ENCODE measurements at places on chromosomes 2 and 18. TPM values are rescaled to one million over a fixed set of nuclear protein-coding genes. Genes with fewer than 3 reads are reported as not detected.

DNA sequence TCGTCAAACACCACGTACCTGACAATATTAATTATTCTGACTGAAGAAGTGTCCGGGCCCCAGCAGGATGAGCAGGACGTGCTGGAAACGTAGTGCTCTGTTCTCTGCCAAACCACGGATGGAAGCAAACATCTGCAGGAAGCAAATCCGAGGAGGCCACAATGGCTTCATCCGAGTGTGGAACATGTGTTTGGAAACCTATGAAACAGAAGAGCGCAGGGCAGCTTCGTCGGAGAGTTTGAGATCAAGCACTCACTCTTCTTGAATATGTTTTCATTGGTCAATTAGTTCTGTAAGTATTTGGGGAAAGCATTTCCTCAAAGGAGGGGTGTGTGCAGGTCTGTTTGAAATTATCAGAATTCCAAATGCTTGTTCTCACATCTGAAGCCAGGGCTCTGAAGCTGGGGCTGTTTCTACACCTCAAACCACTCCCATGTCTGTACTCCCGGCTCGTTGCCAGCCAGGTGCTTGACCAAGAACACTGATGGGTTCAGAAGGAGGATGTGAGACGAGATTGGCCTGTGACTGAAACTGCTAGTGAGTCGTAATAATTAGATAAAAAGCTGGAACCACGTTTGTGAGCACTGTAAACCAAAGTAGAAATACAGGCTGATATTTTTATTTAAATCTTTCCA, 356.6 kb upstream of the SALL3 start:
- no peak for DNase-seq

GRCh38 chr2:54687595-54688152, 35.8 kb upstream of the EML6 start:
- no peak for DNase-seq

The SERPINB10 gene
- total RNA-seq = 0.27 TPM

The SKOR2 gene
- total RNA-seq = not detected

The CLEC4F gene
- not detected for total RNA-seq

- no peak for DNase-seq
These were observed 40.3 kb downstream of the METTL8 start for GRCh38 chr2:171393487-171393886.

- no peak for DNase-seq
These were observed 69.0 kb upstream of the DLGAP1 start for GRCh38 chr18:4524096-4524495.

DNA sequence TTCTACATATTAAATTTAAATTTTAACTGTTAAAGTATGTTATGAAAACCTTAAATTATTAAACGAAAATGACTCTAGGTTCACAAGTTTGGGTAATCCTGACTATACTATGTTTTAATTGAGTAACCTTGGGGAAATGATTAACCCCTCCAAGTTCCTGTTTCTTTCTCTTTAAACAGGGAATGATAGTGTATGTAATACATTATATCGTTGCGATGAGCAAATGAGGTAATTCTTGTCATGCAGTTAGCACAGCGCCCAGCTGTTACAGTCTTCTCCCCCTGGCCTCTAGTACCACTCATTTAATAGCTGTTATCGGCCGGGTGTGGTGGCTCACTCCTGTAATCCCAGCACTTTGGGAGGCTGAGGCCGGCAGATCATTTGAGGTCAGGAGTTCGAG, 80.4 kb downstream of the MTA3 start:
- no peak for DNase-seq

DNA sequence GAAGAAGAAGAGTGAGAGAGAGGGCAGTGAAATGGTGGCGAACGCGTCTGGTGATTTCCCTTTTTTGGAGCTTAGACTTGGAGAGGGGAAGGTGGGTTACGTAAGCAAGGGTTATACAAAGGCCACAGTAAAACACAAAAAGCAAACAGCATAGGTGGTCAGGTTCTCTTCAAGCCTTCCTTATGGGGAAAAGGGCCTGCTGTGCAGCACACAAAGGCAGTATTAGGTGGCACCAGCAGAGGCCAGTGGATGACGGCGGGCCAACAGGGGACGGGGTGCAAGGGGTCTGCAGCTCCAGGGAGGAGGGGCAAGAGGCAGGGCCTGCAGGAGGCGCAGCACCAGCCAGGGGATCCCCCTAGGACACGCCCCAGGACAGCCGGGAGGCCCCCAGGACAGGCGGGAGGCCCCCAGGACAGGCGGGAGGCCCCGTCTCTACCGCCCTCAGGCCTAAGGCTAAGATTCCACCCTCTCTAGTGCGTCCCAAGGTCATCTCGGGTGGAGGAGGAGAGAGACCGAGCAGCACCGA, 32.6 kb upstream of the NPC1 start:
- no peak for DNase-seq

- no peak for DNase-seq
These were observed 170.3 kb upstream of the SPRED2 start for GRCh38 chr2:65602603-65603235.

GRCh38 chr2:209872675-209873074, 101.0 kb downstream of the UNC80 start:
- no peak for DNase-seq

DNA sequence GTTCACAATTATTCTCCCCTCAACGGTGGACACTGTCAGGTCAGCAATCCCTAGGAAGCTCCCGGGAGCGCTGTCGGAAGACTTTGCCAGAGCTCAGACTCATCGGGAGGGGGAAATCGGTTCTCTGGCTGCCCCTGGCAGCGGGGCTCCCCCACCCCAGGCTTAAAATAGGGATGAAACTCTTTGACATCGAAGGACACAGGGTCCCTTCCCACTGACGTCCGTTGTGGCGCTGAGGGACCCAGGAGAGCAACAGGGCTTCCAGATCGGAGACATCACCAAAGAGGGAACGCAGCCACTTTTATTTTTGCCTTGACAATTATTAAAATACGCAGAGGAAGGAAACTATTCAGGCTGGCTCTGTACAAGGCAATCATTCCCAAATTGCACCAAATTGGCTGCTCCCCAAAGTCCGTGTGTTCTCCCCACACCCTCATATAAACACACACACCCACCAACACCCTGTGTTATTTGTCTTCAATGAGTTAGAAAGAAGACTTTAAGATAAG, 249.0 kb downstream of the CDH20 start:
- no peak for DNase-seq

GRCh38 chr2:239943991-239944631, 81.0 kb downstream of the NDUFA10 start:
- DNase-seq = no peak

The HMSD gene
- total RNA-seq = 9.5 TPM

DNA sequence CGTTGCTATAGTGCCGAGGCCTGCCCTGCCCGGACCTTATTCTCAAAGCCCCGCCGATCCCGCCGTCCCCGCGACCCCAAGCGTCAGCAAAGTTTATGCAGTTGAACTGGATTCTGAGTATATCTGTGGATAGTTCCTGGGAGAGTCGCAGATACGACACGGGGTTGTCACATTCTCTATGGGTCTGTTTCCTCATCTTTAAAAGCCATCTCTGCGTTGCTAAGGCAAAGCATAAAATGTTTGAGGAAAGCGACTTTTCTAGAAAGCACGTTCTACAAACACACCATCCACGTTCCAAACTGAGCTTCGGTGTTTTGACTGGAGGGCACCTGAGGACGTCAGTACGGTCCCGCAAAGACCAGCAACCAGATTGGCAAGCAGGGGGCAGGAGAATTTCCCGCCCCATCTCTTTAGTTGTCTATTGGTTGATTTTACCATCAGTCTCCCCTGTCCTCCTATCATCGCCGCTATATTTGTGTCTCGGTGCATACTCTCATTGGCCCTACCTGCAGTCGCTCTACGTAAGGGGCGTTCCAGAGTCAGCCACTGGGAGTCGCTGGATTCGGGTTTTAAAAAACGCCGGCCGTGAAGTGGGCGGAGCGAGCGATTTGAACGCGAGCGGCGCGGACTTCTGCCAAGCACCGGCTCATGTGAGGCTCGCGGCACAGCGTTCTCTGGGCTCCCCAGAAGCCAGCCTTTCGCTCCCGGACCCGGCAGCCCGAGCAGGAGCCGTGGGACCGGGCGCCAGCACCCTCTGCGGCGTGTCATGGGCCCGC, at the start of gene CENPA:
Gene CENPA, plus strand, starts transcription at position 626 of the 776 bp plus-strand sequence. Its CDS starts 141 bp downstream, at position 767.
- DNase-seq = peak; percentile 90

DNA sequence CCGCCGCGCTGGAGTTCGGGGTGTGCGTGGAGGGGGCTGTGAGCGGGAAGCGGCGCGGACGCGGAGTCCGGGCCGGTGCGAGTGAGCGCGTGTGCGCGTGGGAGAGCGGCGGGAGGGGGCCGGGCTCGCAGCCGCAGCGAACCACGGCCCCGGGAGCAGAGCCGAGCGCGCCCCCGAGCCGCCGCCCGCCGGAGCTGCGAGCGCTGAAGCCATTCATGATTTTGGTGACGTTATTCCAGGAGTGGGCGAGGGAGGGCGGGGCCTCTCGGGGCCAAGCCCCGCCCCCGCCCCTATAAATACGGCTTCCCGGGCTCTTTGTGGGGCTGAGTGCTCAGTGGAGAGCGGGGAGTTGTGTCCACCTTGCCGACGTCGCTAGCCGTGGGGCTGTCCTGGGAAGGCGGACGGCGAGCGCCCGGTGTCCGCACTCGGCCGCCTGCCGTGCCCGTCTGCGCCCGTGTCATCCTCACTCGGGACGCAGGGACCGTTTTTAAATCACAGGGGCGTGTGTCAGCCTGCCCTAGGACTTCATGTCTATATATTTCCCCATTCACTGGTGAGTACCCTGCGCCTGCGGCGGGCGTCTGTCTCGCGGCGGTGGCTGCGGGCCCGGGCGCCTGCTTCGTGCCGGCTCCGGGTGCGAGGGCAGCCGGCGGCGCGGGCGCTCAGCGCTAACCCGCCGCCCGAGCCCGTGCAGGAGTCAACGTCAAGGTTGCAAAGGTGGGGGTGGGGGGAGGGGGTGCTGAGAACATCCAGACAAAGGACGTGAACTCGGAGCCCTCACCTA, at the start of gene LBH:
Gene LBH, plus strand, starts transcription at position 323 of the 784 bp plus-strand sequence. Its CDS starts 205 bp downstream, at position 528.
- peak; percentile 92 for DNase-seq

The CCDC121 gene
- total RNA-seq = 0.25 TPM

DNA sequence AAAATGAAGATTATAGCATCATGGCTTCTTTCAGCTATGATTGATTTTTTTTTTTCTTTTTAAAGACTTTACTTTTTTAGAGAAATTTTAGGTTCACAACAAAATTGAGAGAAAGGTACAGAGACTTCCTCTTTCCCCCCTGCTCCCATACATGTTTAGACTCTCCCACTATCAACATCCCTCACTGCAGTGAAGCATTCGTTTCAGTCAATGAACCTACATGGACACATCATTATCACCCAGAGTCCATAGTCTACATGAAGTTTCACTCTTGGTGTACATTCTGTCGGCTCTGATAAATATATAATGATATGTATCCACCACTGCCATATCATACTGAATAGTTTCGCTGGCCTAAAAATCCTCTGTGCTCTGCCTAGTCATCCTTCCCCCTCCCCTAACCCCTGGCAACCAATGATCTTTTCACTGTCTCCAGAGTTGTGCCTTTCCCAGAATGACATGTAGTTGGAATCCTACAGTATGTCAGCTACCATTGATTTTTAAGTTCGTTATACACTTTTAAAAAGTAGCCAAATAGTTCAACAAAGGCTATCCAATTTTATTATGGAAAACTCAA, 86.8 kb downstream of the GPD2 start:
- no peak for DNase-seq

DNA sequence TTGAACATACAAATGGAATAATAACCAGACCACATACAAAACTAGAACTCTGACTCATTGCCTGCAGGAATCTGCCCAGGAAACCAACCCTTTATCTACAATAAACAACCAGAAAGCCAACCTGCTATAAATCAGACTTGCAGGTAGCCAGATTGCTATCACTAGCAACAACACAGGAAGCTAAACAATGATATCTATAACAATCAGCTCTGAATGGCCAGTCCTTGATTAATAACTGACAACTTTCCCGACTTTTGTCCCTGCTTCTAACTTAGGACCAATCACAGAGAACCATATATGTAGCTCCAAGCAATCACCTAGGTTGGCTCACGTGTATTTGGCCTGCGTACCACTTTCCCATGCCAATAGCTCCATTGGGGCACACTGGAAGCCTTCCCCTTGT, 470.8 kb downstream of the RIT2 start:
- DNase-seq = no peak

DNA sequence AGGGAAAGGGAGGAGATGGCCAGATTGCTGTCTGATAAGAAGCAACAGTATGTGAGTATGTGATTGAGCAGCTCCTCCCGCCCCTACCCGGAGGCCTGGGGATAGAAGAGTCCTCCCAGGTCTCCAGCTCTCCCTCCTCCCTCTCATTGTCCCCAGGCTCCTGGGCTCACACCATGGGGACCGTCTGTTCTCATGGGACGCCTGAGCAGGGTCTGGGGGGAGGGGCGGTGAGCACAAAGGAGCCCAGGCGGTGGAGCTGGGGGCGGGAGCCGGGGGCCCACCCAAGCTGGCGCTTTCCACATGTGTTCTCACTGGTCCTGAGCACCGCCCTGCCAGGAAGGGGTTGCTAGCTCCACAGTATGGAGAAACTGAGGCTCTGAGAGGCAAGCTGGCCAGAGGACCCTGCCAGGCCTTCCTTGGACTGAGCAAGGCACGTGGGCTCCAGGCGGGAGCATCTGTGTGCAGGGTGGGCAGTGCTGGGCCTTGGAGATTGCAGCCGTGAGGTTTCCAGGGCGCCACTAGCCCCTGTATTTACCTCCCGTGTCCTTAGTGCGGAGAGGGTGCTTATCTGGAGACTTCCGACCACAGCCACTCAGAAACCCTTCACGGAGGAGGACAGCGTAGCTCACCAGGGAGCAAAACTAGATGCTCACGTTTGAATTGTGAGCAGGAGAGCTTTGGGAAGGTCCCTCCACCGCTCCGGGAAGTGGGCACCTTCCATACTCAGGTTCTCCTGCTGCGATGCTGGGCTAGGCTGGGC, 37.4 kb downstream of the PDIA6 start:
- DNase-seq = no peak

- DNase-seq = no peak
These were observed 28.7 kb downstream of the GAD1 start for GRCh38 chr2:170845343-170845742.

DNA sequence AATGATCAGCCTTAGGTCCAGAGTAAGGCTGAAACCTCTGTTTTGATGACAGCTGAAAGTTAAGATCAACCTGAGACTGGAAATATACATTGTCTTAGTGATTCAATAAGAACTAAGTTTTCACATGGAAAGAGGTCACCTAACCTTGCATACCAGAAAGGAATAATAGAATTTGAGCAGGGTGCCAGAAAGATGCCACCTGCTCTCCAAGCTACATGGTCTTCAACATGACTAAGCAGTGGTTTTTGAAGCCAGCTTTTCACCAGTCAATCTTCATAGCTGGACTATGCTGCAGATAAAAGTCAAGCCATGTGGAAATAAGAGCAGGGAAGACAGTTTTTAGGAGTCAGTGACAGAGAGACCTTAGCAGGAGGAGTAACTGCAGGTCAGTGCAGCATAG, 589.4 kb upstream of the SYT4 start:
- DNase-seq = no peak

DNA sequence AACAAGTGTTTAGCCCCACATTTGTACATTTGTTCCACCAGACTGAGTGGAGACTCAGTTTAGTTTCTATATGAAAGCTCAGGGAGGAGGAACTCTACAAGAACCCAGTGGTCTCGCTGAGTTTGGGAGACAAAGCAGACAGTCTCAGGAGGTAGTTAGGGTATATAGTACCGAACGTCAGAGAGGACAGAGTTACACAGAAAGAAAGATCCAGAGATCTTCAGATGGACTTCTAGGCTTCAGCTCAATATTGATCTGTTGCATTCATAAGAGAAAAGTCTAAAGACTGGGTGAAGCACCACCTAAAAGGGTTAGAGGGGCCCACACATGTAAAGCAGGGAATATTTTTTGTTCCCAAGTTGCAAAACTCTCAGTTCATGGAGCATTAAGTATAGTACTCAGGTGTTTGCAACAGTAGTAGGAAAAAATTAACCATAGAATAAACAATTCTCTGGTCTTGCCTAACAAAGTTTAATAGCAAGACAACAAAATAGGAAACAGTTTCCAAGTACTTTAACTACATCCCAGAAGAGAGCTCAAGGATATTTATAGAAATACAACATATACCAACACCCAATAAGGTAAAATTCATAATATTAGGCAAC, 4.2 kb downstream of the TFPI start:
- DNase-seq = no peak
